ENCODE measurements at places on chromosomes 2 and 18. TPM values are rescaled to one million over a fixed set of nuclear protein-coding genes. Genes with fewer than 3 reads are reported as not detected.

BBS5 gene
- total RNA-seq, result 3.6 TPM

- no peak for DNase-seq
These were observed 372.0 kb downstream of the ARHGAP15 start for GRCh38 chr2:143501106-143501676.

DNA sequence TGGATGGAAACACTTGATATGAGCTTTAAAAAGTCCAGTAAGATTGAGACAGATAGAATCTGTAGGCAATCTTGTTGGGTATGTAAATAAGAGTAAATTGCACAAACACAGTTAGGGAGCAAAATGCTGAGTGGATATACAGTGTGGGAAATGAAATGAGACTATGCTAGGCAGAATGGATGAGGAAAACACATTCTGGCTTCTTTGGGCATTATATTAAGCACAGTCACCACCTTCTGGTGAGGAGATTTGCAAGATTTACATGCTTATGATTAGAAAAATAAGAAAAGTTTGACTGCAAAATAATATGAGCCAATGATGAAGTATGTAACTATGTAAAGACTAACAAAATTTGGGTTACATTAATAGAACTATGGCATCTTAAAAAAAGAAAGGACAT lies 2165.0 kb upstream of the CELF4 start:
- DNase-seq, result no peak

DNA sequence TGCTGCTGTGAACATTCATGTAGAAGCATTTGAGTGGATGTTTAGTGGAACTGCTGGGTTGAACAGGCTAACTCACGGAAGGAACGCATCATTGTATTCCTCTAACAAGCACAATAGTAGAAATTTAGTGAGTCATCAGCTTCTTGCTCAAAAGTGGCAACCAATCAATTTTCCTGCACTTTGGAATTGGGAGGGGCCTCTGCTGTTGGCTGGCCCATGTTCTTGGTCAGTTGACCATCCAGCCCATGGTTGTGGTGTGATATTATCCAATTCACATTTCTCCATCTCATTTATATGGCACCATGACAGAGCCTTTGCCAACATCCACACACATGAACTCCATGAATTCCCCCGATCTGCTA lies 95.0 kb downstream of the TNFRSF11A start:
- peak; percentile 64 for DNase-seq

DNA sequence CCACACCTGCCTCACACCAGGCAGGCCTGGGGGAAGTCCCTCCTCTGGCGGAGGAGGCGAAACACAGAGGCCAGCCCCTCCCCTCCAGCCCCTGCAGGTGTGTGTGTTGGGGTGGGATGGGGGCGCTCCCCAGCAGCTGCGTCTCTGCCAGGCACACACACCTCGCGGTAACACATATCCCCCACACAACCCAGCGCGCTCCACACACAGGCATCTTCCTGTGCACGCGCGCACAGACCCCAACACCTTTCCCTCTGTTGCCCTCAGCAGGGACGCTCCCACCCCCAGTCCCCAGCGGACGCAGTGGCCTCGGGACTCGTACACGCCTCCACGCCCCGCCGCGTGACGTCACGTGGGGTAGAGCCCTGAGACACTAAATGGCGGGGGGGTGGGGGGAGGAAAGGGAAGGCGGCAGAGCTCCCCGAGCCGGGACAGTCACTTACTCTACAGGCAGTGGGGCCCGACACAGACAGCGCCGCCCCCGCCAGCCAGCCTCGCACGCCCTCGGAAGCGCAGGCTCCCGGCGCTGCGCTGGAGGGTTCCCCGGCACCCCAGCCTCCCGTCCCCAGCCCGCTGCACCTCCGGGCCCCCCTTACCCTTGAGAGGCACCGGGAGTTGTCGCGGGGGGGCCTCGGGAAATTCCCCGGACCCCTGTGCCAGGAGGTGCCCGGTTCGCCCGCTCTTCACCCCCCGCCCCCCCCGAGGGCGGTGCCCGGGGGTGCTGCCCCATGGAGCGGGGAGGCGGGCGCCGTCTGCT lies at the start of gene WNT10A:
Gene WNT10A (plus strand): TSS at position 751 of the 757 bp plus-strand sequence. CDS start 144 bp downstream, outside the sequence.
- no peak for DNase-seq

SERPINB10 gene
- total RNA-seq, result 0.98 TPM

NT5C1B gene
- not detected for total RNA-seq

CAVIN2 gene
- total RNA-seq, result 0.51 TPM

DNA sequence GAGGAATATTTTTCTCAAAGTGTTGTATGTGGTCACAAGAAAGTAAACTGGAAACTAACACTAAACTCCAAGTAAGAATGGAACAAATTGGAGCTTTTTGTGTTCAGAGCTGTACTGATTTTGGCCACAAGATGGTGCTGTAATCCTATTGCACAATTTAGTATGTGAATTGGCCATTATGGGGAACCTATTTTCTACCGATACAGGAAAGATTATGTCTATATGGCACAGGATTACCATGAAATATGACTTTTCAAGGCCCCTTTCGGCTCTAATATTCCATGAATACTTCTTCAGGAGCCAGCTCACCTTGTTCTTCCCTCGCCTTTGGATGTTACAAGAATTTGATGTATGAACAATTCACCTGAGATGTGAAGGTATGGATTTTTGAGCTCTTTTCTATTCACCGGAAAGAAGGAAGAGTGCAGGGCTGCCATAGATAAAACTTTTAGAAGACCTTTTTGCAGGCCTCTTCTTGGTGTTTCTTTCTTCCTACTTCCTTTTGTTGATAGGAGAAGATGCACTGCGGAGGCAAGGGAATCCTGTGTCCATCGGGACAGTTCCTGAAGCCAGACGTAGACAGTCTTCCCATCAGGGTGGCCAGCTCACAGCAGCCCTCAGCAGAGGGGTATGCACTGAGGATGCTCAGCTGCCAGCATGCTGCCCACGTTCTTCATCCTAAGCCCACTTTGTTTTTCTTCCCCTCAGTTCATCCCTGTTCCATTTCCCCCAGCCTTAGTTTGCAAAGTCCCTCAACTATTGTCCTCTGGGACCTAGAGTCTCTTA lies 13.3 kb downstream of the MRPL44 start:
- DNase-seq, result no peak

DNA sequence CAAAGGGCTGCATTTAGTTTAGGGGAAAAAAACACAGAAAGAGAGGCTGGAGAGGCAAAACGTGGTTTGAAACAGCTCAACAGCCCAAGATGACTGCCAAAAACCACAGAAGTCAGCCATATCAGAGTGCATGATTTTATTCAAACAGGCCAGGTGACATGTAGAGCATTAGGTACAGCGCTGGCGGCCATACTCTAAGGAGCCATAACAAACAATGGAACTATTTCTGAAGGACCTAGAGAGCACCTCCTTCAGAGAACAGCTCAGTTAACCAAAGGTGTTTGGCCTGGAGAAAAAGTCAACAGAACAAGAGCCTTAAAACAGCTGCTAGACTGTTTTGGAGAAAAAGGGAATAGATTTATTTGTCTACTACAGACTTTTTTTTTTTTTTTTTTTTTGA lies 2.6 kb downstream of the THADA start:
- no peak for DNase-seq

DNA sequence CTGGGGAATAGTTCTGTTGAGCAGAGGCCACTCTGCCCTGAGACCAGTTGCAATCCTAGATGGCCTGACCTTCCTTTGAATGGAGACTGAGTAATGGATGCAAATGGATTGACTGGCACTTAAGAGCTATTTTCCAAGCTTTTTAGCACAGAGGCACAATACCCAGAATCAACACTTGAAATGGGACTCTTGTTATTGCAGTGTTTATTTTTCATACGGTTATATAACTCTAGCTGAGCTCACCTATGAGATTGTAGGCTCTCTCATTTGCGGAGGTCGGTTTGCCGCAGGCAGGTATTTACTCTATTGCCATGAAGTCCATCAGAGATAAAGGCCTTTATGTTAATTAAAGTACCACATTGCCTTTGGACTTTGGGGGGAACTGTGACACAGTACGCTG lies 422.3 kb upstream of the CELF4 start:
- DNase-seq, result no peak

- no peak for DNase-seq
These were observed 4.7 kb downstream of the PLCL1 start for GRCh38 chr2:197809064-197809463.

GRCh38 chr2:226904592-226904991 lies 68.7 kb downstream of the RHBDD1 start:
- no peak for DNase-seq

Measured in epithelial cell of proximal tubule (primary cell).